ENCODE measurements at places on chromosomes 3 and 15. TPM values are rescaled to one million over a fixed set of nuclear protein-coding genes. Genes with fewer than 3 reads are reported as not detected.
A peak's percentile ranks its signal among the peaks of the same experiment; 100 is the strongest.

RAB5A gene
- 70.3 TPM for total RNA-seq

- DNase-seq: no peak
These were observed 62.8 kb upstream of the PLSCR4 start for GRCh38 chr3:146313746-146314111.

ARRDC4 gene
- 45.1 TPM for total RNA-seq

CATSPER2 gene
- 4.8 TPM for total RNA-seq

PRR20G gene
- not detected for total RNA-seq

- no peak for DNase-seq
These were observed 143.1 kb upstream of the ARRDC4 start for GRCh38 chr15:97817276-97817890.

DNA sequence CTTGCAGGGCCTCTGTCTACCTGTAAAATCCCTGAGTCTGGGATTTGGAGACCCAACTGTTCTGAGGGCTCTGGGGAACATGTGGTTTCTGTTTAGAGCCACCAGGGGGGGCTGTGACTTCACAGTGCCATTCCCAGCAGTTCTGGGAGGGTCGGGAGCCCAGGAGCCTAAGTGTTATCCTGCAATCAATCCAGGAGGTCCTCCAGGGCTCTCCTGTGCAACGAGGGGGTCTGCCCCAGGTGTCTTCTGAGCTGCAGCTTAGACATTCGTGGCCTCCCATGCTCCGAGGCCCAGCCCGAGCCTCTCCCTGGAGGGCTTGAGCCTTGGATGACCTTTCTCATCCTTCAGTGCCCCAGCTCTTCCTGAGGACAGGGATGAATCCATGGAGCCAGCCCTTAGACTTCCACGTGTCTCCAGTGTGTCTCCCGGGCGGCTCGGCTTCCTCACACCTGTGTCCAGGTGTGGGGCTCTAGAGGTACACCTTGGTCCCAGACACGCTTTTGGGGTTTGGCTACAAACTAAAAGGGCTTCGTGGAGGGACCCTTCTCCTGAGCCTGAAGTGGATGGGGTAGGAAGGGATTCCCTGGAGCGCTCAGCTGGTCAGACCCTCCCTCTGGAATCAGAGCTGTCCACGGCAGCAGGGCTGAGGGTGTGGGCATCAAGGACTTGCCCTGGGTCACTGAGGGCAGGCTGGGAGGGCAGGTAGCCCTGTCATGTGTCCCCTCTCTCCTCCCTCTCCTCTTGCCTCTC is 20.3 kb upstream of the ABTB1 start:
- DNase-seq: peak; percentile 51

DNA sequence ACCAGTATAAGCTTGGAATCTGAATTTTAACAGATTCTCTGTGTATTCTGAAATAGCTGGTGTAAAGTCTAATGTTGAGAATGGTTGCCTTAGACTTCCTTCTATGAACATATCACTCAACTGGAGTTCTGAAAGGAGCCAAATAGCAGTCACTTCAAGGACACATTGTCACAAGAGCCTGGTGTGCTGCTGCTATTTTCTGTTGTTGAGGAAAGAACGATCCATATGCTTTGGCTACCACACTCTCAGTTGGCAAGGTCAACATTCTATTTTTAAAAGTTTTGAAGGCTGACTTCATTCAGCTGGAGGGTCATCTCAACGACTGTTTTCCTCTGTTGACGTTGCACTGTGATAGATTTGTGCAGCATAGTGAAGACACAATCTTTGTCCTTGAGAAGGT is 248.7 kb downstream of the TUSC7 start:
- no peak for DNase-seq

GOLGA6A gene
- not detected for total RNA-seq

Measured in uterus (tissue), 4 donors.